ENCODE measurements at places on chromosomes 4 and X. TPM values are rescaled to one million over a fixed set of nuclear protein-coding genes. Genes with fewer than 3 reads are reported as not detected.

GRCh38 chrX:55778322-55778721 is 60.8 kb downstream of the RRAGB start:
- DNase-seq: peak; percentile 14

DNA sequence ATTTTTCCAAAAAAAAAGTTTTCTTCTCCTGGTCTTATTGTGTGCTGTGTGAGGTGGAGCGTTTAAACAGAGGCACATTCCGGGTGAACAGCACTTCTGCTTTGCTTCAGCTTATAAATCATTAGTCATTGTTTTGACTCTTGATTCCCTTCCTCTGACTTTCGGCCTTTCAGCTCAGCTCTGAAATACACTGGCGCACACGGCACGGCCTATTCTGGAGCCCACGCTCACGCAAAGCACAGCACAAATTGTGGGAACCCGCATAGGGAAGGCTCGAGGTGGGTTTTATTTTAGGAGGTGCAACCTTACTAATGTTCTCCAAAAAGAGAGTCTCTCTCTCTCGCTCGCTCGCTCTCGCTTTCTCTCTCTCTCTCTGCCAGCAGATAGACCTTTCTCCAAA is 4.0 kb downstream of the POU3F4 start:
- DNase-seq: no peak

The PPP2R3B gene
- total RNA-seq: 20.5 TPM

DNA sequence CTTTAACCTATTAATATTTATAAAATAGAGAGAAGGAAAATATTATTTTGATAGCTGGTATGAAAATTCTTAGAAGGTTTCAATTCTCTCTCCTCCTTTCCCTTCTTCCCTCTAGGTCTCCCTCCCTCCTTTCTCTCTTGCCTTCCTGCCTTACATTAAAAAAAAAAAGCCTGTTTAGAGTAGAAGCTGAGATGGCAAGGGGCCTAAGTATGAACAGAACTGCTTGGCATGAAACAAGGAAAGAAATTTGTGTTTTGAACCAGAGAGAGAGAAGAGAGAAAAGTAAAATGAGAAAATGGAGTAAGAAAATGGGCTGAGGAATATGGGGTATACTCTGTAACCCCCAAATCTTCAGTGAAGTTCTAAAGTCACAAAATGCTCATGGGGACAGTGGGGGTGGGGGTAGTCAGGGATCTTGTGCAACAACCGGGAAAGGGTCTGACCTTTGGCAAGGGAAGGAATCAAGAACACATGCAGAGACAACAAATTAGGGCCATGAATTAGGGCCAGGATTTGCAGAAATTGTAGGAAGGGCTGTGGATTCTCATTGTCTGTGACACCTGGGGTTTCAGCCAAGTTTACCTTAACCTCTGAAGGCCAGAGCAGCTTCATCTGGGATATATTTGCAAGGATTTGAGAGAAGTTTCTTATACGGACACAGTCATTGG is 30.6 kb downstream of the SUPT20HL2 start:
- peak; percentile 6 for DNase-seq

GRCh38 chr4:123300222-123301039 is 96.2 kb upstream of the SPRY1 start:
- DNase-seq: no peak

DNA sequence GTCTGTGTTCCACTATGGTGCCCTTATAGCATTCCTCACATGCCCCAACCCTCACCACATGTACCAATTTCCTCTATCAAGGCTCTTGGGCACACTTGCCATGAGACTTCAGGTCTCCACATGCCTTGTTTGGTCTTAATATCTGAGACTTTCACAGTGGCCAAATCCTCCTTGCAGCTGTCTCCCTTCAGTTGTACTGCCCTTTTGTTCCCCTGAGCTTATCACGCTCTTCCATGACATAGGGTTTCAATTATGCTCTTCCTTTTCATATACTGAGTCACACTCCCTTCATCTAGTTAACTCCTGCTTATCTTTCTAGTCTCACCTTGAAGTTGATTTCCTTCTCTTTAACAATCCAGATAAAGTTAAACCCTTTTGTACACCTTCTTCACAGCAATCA is 212.9 kb downstream of the PDHA2 start:
- no peak for DNase-seq

DNA sequence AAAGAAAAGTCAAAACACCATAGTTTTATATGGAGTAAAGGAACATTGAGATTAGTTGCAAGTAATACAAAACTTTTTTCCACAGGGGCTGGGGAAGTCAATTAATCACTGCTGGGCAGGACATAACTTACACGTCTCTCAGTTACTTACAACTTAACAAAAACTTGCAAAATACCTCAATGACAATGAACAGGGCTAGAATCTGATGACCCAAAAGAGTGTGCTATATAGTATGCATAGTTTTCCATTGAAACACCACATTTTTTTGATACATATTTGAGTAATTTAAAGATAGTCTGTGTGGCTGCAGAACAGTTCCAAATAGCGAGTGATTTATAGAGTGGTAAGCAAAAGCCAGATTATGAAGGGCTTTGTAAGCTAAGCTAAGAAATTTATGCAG is 172.3 kb upstream of the TRPC5 start:
- no peak for DNase-seq

Measured in GM23248 (cell line).